ENCODE measurements at places on chromosomes 3 and 15.

DNA sequence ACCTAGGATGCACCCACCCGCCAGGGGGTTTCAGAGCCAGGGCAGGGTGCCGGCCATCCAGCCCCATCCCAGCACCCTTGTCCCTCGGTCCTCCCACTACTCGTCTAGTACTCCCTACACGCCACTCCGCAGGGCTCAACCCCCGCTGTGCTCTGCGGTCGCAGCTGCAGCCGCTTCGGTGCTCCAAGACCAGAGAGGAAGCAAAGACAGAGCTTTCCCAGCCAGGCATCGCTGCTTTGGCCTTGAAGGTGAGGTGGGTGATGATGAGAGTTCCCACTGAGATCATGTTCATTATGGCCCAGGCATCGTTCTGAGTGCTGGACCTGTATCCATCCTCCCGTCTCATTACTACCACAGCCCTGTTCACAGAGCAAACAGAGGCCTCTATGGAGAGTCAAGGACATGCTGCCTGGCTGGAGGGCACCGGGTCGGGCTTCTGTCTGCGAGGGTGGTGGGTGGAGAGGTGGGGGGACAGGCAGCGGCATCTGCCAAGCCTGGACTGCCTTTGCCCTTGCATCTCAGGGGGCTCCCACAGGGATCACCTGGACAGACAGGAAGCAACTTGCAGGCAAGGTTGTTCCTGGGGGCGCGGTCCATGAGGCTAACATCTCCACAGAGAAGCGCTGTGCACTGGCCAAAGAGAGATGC lies 66.9 kb downstream of the KLF13 start:
- no peak for DNase-seq

DNA sequence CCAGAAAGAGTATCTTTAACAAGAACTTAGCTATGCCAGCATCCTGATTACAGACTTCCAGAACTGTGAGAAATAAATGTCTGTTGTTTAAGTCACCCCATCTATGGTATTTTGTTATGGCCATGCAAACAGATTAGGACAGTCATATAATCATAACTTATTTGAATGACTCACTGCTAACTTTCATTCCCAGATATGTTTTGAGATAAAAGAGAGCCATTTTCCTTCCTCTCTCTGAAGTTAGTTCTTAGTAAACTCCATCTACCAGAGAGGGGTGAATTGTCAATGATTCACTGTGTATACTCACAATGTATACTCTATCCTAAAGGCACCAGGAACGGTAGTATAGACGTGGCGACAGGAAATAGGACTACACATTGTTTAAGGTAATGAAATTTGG lies 179.4 kb upstream of the DPH6 start:
- no peak for DNase-seq

DNA sequence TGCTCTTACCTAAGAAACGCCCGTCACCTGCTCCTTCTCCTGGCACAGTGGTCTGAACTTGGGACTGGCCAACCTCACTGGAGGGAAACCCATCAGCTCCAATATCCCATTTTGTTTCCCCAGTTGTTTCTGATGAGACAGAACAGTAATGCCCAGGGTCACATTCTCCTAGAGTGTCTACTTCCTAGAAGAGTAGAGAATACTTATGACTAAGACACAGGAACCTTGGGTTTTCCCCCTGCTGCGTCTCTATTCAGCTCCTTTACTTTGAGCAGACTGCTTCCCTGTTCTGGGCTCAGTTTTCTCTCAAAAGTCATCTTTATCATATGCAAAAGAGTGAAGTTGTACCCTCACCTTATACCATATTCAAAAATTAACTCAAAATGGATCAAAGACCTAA lies 79.4 kb downstream of the POLR2M start:
- DNase-seq: no peak

DNA sequence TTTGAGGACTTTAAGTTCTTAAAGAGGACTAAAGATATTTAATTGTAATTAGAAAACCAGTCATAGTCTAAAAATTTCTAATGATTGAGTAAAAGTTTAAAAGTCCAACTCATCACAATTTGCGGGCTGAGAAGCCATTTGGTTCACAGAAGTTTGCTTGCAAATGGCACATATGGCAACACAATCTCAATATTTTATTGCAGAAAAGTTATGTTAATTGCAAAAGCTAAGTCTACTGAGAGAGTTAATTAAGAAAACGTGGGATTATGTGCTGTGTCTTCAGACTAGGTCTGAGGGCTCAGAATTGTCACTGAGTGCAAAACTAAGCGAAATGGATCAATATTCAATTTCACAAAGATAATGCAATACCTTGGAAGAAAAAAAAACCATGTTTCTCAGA lies 289.7 kb downstream of the PYDC2 start:
- DNase-seq: no peak

- DNase-seq: no peak
Measured at GRCh38 chr15:82986442-82986780, 401 bp downstream of the RAMAC start.

- no peak for DNase-seq
Measured at GRCh38 chr15:35393398-35393797, 152.6 kb downstream of the DPH6 start.

- DNase-seq: no peak
Measured at GRCh38 chr3:153268564-153269279, 106.7 kb downstream of the RAP2B start.

DNA sequence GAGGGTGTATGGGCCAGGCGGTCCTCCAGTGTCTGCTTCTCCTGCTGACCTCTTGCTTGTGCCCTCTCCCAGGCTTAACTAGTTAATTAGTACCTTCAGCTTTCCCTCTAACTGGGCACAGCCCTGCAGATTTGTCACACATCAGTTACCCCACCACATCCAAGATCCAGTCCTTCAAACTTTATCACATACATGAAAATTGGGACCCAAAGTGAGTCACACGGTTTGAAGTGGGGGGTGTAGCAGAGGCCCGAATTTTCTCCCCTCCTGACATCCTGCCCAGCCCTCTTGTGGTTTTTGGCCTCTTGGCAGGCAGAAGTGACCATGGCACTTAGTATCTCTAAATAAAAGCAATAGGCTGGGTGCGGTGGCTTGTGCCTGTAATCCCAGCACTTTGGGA lies 3.9 kb downstream of the MAPKAPK3 start:
- DNase-seq: no peak

DNA sequence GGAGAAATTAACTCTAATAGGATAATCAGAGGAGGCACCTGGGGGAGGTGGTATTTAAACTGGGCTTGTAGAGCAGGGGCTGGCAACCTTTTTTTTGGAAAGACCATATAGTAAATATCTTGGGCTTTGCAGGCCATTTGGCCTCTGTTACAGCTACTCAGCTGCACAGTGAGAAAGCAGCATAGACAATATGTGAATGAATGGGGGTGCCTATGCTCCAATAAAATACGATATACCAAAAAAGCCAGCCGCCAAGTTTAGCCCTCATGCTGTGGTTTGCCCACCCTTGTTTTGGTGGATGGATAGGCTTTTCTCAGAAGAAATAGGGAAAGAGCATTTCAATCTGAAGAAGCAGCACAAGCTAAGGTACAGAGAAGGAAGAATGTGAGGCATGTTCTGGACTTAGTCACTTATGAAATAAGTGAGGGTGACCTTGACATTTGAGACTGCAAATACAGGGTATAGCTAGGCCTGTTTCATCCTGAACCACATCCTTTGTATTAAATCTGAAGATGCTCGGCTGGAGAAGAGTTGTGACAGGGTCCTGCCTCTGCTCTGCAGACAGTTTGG lies 131.0 kb upstream of the NR2E3 start:
- no peak for DNase-seq

DNA sequence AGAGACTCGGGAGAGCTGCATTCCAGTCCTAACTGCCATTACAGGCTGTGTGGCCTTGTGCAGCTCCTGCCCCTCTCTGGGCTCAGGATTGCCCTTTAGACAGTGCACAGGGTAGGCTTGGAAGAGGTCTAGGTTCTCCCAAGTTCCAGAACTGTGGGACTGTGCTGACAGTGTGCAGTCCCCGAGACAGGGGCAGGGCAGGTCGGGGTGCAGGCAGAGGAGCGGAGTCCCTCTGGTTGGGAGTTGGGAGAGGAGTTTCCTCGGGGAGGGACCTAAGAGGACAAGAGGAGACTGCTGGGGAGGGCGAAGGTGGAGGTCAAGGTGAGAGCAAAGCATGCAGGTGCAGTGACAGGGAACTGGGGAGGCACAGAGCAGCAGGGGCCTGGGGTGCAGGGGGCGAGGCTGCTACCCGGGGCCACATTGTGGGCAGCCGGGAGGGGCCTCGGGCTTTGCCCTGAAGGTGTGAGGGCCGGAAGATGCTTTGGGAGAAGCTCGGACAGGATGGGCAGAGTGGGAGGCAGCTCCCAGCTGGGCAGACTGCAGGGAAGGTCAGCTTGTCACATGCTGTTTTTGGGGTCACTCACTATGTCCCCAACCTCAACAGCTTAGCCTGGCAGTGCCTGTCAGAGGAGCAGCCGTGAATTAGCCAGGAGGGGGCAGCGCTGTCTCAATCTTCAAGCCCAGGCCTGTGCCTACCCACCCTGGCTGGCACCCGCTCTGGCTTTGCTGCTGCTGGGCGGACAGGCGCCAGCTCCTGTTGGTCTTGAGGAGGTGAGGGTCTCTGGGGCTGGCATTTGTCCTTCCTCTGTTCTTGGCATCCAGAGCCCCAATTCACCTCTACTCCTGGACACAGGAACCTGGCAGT lies 15.4 kb upstream of the CSPG4 start:
- DNase-seq: peak; percentile 49

- no peak for DNase-seq
Measured at GRCh38 chr15:25391971-25392721, 46.7 kb downstream of the UBE3A start.

GRCh38 chr15:55993804-55994560 lies 570 bp upstream of the NEDD4 start:
- DNase-seq: no peak

- no peak for DNase-seq
Measured at GRCh38 chr3:64143409-64144130, 81.7 kb downstream of the PRICKLE2 start.

DNA sequence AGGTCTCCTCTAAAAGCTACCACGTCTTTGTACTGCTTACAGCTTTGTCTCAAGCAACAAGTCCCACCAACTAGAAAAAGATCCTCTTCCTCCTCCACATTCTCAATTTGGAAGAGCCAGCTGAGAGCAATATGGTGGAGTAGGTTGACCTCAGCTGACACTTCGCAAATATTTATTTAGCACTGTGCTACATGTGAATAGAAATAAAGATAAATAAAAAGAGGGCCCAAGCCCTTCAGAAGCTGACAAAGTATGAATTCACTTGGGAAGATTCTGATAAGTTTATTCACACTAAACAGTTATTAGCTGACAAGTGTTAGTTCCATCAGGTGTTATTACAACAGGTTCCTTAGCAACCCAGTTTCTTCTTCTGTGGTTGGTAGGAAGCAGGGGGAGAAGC lies 310.3 kb downstream of the GBE1 start:
- DNase-seq: no peak

- DNase-seq: no peak
Measured at GRCh38 chr15:38588672-38589071, 24.1 kb upstream of the RASGRP1 start.

DNA sequence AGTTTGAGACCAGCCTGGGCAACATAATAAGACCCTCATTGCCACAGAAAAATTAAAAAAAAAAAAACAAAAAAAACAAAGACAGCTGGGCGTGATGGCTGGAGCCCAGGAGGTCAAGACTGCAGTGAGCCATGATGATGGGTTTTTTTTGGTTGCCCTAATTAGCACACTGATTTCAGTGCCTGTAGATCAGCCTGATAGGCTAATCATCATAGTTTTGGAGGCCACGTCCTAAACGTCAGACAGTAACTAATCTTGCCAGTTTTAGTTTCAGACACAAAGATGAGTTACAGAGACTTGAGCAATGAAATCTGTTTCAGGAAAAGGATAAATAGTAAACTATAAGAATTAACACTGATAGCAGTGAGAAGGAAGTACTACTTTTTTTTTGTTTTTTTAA lies 55.4 kb downstream of the LRCH3 start:
- no peak for DNase-seq

- peak; percentile 9 for DNase-seq
Measured at GRCh38 chr15:77983708-77984445, 93.6 kb downstream of the TBC1D2B start.

DNA sequence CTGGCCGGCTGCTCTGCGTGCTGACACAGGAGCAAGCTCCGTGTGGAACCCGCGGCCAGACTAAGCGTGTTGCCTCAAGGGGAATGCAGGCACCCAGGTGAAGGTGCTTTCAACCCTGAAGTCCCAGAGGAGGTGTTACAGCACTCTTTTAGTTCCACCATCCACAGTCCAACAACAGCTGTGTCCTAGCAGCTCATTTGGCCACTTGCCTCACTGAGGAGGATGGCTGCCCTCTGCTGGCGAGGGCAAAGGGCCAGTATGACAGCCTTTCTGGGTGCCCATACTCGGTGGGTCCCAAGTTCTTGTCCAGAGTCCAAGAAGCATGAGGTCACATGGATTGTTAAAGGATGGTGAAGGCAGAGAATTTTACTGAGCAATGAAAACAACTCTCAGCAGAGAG lies 87.8 kb downstream of the C3orf85 start:
- no peak for DNase-seq

GRCh38 chr3:124576565-124577493 lies 153.4 kb upstream of the UMPS start:
- no peak for DNase-seq

GRCh38 chr3:46427916-46428833 lies 21.1 kb downstream of the CCRL2 start:
- DNase-seq: peak; percentile 47

GRCh38 chr15:38897551-38897950 lies 332.9 kb upstream of the RASGRP1 start:
- DNase-seq: no peak

GRCh38 chr3:127035677-127036076 lies 52.8 kb downstream of the PLXNA1 start:
- DNase-seq: peak; percentile 46

GRCh38 chr15:56973463-56973862 lies 55.0 kb downstream of the TCF12 start:
- DNase-seq: no peak

GRCh38 chr3:114974387-114974786 lies 172.7 kb downstream of the ZBTB20 start:
- no peak for DNase-seq

DNA sequence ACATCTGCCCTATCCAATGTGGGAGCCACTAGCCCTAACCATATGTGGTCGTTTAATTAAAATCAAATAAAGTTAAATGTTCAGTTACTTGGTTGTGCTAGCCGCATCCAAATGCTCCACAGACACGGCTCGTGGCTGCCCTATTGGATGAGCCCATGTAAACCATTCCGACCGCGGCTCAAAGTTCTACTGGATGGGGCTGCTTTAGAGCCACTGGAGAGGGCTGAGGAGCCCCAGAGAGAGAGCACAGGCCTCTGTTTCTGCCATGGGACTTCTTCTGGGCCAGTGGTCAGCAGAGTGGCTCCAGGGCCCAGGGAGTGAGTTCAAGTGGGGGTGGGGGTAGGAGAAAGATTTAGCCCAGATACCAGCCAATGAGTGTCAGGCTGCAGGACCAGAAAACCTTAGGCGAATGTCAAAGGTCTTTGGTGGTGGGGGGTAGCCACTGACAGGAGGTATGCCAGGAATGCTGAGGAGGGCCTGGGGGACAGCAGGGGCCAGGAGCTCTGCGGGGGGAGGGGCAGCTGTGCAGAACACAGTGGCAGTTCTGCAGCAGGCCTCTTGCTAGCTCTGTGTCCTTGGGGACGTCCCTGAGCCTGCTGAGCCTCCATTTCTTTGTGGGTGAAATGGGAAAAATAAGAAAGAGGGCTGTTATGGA lies 30.1 kb downstream of the SPSB4 start:
- no peak for DNase-seq
